Lower leg skin (tissue), 4 donors: ENCODE measurements at places on chromosomes 3 and 15.

GRCh38 chr3:4979428-4980228 is at the start of gene BHLHE40:
Gene BHLHE40 (plus strand): TSS chr3:4979437. CDS start chr3:4979719, 282 bp downstream.
- no peak for DNase-seq

DNA sequence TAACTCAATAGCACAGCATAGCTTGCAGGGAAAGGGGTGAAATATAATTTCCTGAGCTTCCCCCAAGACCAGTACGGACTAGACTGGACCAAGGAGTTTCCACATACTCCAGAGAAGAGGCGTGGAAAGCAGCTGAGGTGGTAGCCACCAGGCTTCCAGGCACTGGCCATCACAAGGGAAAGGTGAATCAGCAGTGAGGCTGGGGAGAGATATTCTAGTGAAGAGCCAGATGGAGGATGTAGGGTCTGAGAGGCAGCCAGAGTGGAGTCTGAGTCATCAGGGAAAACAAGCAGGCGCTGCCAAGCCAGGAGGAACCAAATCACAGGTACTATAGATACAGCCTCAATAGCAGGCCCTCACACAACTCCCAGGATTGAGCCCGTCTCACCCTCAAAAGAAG is 9.6 kb upstream of the RASA2 start:
- DNase-seq: no peak

DNA sequence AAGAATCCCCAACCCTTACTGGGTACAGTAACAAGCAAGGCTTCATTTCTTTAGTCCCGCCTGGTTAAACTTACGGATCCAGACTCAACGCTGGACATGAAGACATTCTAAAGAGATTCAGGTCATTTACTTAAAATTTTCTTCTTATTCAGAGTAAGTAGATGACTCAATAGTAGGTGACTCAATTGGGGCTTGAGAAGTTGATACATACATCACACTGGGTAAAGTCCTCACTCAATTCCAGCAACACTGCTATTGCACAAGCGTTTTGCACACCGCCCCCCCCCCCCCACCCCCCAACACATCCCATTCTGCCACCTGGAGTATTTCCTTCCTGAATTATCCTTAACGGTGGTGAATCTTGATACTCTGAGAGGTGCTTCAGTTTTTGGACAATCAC is 610.0 kb downstream of the FOXP1 start:
- no peak for DNase-seq

DNA sequence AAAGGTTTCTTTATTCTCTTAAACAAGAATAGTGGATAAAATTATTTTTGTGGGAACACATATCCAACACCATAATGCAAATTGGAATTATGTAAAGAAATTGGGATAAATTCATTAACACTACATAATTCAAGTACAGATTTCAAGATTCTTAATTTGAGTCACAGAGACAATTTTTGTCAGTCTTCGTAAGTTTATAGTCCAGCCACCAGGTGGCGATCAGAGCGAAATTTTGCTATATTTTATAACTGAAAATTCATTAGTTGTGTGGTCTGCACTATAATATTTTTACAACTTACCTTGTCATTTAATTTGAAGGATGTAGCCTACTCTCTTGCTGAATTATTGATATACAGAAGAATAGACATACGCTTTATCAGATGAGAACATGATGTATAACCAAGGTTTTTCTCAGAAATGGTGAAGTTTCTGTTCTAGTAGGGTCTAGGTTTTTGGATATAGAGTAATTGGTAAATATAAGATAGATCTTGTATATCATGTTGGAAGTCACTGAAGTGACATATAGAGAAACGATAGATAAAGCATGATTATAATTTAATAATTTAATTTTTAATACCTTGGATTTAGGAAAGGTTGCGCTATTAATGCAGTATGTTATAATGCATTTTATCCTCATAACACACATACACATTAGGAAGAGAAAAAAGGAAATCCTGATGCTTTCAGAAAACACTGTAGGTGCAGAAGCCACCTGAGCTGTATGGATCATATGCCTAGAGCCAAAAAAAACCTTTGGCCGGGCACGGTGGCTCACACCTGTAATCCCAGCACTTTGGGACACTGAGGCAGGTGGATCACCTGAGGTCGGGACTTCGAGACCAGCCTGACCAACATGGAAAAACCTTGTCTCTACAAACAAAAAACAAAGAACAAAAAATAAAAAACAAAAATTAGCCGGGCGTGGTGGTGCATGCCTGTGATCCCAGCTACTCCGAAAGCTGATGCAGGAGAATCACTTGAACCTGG is 31.7 kb downstream of the PLSCR4 start:
- no peak for DNase-seq

DNA sequence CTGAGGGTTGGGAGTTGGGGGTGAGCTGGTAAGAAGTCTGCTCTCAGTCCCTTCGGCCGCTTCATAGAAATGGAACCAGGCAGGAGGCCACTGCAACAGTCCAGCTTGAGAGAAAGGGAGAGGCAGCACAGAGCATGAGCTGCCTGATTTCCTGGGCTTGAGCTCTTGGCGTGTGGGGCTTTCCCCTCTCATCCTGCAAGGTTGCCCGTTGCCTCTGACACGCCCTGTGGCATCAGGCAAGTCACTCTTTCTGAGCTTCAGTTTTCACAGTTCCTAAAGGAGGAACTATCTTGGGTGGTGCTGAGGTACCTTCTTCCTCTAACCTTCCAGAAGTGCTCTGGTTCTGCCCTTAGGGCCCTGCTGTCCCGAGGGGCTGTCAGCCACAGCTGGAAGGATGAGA is 4.9 kb downstream of the MESP2 start:
- no peak for DNase-seq

DNA sequence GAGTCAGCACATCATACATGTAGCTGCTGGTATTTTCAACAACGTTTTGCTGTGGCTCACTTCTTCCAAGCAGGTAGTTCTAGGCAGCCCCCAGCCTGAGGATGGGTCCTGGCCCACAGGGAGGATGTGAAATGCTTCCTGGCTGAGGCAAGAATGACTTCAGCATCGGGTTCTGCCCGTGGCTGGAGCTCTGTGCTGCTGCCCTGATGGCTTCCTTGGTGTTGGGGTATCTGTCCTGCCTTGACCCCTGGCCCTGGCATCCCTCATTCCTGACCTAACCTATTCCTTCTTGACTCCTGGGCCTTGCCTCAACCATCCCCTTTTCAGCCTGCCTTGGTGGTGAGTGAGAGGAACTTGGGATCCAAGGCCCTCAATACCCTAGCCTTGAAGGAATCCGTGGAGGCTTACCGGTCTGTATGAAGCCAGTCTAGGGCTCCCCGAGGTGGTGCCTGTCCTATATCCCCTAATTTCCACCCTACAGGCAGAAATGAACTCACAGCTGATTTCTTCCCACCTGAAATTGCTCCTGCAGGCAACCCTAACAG is 300.6 kb downstream of the TLE3 start:
- DNase-seq: no peak

GRCh38 chr3:27723001-27723445 is 900 bp upstream of the EOMES start:
- no peak for DNase-seq
